ENCODE measurements at places on chromosomes 5 and 9. TPM values are rescaled to one million over a fixed set of nuclear protein-coding genes. Genes with fewer than 3 reads are reported as not detected.

DNA sequence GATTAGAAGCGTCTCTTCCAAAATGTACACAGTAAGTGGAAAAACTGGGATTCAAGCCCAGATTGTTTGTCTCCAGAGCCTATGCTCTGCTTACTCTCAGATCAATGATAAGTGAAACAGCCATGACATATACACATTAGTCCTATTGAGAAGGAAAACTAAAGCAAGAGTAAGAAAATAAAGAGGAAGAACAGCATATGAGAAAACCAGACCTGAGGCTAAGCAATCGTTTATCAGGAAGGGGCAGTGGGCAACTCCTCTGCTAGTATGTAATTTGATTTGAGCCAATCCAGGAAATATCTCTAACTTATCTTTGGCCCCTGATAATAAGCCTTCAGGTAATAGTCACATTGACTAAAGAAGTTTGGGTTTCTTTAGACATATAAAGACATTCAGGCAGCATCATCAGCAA lies 789.9 kb upstream of the C9orf72 start:
- DNase-seq, result no peak

DNA sequence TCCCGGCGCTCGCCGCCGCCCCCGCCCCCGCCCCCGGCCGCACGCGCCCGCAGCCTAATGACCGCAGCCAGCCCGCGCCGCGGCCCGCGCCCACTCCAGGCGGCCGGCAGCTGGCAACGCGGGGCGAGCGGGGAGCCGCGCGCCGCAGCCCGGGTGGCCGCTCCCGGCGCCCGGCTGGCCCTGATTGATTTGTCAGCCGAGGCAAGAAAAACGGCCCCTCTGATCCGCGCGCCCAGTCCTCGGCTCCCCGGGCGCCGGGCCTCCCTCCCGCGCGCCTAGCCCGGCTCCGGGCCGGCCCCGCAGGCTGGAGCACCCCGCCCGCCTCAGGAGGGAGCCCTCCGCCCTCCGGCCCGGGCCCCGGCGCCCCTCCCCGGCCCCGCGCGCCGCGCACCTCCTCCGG lies 11.9 kb upstream of the LHX2 start:
- no peak for DNase-seq

DNA sequence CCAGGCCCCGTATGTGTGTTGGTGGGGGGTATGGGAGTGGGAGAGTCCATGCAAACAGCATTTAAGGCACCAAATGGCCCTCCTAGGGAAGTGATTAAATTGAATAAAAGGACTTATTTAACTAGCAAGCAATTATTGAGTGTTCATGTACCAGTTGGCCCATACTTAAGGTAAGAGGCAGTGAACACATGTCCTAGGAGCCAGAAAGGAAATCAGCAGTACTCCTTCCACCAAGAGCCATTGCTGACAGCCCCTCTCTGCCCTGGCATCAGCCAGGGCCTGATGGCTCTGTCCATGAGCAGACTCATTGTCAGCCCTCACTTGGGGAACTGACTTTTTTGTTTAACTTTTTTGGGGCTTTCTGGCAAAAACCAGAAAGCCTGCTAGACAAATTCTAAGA lies 10.4 kb upstream of the SHROOM1 start:
- DNase-seq, result no peak

- DNase-seq, result no peak
These were observed 931 bp downstream of the FAM219A start for GRCh38 chr9:34457266-34458012.

- DNase-seq, result peak; percentile 88
These were observed 167.9 kb downstream of the GLIS3 start for GRCh38 chr9:4131946-4132345.

Gene IFNE
- total RNA-seq, result not detected

DNA sequence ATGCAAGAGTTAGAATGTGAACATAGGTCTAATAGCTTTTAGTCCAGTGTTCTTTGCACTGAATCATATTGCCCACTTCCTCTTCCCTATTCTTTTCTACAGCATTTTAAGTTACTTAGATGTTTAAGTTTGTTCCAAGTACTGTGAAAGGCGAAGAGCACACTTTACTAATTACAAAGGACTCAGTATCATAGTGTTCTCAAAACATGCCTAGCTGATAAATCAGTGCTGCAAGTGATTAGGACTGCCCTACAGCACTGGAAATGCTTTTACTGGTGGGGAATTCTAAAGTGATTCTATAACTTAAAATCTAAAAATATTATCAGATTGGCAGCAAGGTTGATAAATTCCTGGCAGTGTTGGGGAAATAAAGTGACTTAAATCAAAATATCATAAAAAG lies 177.9 kb upstream of the KCNN2 start:
- DNase-seq, result no peak

DNA sequence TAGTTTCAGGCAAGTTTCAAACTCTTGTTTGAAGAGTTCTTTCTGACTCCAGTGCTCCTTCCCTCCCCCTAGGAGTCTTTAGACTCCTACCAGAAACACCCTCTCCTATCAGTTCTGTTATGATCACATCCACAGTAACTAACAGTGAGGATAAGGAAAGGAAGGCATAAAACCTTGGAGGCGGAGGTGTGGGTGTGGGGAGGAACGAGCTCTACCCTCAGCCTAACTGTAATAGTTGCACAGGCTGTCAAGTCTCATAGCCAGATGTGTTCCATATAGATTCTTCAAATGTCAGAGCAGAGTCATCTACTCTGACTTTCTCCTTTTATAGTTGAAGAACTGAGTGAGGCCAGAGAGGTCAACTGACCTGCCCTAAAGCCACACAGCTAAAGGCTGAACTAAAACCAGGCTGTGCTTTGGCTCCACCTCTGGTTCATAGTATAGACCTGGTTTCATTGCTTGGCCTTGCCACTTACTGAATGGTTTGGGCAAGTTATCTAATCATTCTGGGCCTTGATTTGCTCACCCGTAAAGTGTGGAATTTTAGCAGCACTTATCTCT lies 34.4 kb upstream of the PIK3R1 start:
- no peak for DNase-seq

Gene TMEM252
- total RNA-seq, result not detected

Gene C8G
- not detected for total RNA-seq

- no peak for DNase-seq
These were observed 116.0 kb downstream of the AUH start for GRCh38 chr9:91245431-91246313.

Gene FRMD3
- total RNA-seq, result 10.1 TPM

Gene PCDHB14
- 3.8 TPM for total RNA-seq

GRCh38 chr9:134650431-134651190 lies 9.0 kb downstream of the COL5A1 start:
- no peak for DNase-seq

Gene SPINK4
- total RNA-seq, result not detected

Gene SHC3
- total RNA-seq, result 0.79 TPM

GRCh38 chr5:56585461-56585860 lies 229.9 kb upstream of the MAP3K1 start:
- no peak for DNase-seq

DNA sequence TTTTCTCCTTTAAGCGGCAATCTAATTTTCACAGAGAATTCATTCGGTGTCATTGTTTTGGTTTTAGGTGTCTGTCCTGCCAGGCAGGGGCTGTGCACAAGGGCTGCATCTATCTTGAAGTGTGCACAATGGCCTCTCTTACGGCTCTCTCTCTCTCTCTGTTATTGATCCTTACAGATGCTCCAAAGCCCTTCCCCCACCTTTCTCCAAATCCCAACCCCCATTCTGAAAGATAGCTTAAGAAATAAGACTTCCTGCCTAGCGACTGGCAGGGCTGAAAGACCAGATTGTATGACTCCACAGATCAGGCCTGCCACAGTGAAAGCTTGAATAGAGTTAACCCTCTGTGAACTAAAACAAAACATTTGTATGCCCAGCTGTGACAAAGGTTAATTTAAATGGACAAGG lies 86.5 kb upstream of the NR5A1 start:
- DNase-seq, result no peak

GRCh38 chr5:142805339-142805738 lies 35.2 kb downstream of the ARHGAP26 start:
- DNase-seq, result no peak

All from skin of body (tissue), 3 donors.